GM23338 (cell line): ENCODE measurements at places on chromosomes 7 and 10.

DNA sequence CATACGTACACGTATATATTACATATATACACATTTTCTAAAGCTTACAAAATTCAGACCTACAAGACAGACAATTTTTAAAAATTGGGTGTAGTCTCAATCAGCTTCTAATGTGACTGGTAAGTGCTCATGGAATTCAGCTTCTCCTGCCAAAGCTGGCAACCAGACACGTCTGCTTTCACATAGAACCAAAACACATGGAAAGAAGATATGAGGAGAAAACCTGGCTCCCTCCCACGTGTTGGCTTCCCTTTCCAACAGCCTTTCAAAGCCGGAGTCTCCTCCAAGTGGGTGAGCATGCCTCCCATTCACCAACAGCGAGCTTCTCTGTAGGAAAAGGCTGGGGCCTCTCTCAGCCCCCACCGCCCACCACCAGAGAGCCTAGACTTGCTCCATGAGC is 33.4 kb downstream of the CDCA7L start:
- no peak for DNase-seq
- no peak overlapping the region for H3K27ac ChIP-seq
- no peaks in the 10 kb centered on the region for H3K4me1 ChIP-seq
- H3K4me3 ChIP-seq: no peak overlapping the region

DNA sequence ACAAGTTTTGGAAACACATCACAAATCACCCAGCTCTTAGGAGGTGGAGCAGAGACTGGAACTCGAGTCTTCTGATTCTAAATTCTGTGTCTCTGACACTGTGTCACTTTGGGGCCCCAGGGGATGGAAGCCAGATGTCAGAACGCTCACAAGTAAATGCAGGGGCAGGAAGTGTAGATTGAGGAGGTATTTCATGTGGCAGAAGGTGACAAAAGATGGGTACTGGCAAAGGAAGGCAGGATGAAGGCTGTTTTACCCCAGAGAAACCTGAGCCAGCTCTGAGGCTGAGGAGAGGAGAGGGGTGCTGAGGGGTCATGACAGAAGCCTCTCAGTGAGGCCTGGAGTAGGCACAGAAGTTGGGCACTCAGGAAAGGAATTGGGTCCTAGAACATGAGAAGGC is 6.0 kb upstream of the PURB start:
- no peak for DNase-seq
- H3K4me1 ChIP-seq: no peaks in the 10 kb centered on the region
- no peaks in the 10 kb centered on the region for H3K27me3 ChIP-seq
- no peak overlapping the region for H3K27ac ChIP-seq

- H3K27me3 ChIP-seq: no peaks in the 10 kb centered on the region
- no peak overlapping the region for H3K27ac ChIP-seq
- DNase-seq: no peak
- peaks cover 7% of the 10 kb centered on the region; the same call in 1 of the 2 replicates for H3K4me1 ChIP-seq
Observed at GRCh38 chr10:132578287-132578951, 40.8 kb downstream of the INPP5A start.

- no peak overlapping the region for H3K27ac ChIP-seq
- H3K4me3 ChIP-seq: no peak overlapping the region
- 0 out of 2 replicates have a peak, but pooled peaks cover under 1% of the 10 kb centered on the region for H3K27me3 ChIP-seq
- no peak for DNase-seq
Observed at GRCh38 chr7:151006590-151007300, 15.9 kb downstream of the NOS3 start.

DNA sequence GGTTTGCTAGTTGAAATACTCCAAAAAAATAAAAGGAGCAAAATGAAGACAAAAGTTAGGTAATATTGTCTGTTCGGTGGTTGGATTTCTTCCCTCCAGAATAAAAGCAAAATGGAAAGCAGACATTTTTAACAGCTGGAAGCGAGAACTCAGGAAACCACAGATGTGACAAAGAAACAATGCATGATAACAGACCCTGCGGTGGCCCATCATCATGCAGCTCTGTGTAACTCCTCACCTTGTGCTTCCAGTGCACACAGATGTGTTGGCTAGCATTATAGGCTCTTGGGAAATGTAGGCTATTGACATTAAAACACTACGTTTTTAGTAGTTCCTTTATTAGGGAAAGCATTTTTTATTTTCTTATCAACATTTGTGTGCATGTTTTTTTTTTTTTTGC is 53.9 kb upstream of the ARL4A start:
- H3K4me1 ChIP-seq: no peaks in the 10 kb centered on the region
- no peak overlapping the region for H3K27ac ChIP-seq
- DNase-seq: no peak
- no peaks in the 10 kb centered on the region for H3K27me3 ChIP-seq
- H3K4me3 ChIP-seq: no peak overlapping the region

GRCh38 chr10:51121861-51122260 is 47.6 kb downstream of the PRKG1 start:
- no peak overlapping the region for H3K4me3 ChIP-seq
- H3K27ac ChIP-seq: no peak overlapping the region
- H3K36me3 ChIP-seq: no peaks in the 10 kb centered on the region
- no peaks in the 10 kb centered on the region for H3K27me3 ChIP-seq

GRCh38 chr7:133790911-133791310 is 336.2 kb upstream of the LRGUK start:
- H3K4me1 ChIP-seq: no peaks in the 10 kb centered on the region
- no peaks in the 10 kb centered on the region for H3K36me3 ChIP-seq
- H3K4me3 ChIP-seq: no peak overlapping the region

DNA sequence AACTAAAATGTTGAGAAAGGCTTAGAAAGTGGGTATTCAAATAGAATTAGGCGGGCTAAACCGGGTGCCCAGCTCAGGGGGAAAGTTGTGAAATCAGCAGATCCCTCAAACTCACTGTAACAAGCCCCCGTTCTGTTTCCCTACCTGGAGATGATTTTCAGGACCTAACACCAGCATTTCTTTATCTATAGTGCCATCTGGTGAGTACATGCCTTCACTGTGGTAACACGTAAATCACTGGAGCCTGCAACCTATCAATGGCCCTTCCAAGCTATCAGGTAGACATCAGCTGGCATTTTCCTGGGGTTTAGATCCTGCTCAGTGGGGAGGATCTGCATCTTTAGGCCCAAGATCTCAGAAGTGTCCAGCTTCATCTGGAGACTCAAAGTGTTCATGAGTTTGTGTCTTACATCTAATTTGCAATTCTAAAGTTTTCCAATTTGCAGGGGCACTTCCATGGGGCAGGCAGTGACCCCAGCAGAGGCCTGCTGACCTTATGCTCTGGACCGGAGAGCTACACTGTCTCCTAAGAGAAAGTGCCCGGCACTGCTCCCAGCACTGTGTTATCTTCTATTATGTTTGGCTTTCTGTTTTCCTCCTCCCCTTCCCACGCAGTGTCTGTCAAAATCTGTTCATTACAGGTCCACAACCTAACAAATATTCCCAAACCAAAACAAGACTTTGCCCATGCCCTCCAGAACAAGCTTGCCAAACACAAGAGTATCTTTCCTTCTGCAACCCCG is 132.5 kb downstream of the LSM5 start:
- H3K36me3 ChIP-seq: no peaks in the 10 kb centered on the region
- no peak overlapping the region for H3K4me3 ChIP-seq
- H3K27me3 ChIP-seq: no peaks in the 10 kb centered on the region
- H3K4me1 ChIP-seq: no peaks in the 10 kb centered on the region

DNA sequence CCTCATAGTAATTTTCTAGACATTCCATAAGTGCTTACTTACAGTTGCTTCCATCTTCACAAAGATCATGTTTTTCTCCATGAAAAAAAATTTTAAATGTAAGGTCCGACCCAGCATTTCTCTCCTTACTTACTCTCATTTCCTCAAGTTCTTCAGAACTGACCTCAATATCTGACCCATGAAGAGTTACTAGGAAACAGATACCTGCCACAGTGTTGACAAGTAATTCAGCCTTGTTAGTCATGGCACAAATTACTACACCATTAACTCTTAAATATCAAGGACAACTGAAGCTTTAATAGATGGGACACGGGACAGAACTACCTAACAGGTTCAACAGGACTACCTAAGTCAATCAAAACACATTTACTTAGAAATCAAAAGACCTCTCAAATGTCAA is 316.2 kb downstream of the POM121L12 start:
- no peak for DNase-seq
- no peak overlapping the region for H3K4me3 ChIP-seq
- no peaks in the 10 kb centered on the region for H3K4me1 ChIP-seq
- no peak overlapping the region for H3K27ac ChIP-seq

GRCh38 chr10:34780818-34781380 is 34.2 kb downstream of the PARD3 start:
- DNase-seq: no peak
- no peaks in the 10 kb centered on the region for H3K36me3 ChIP-seq
- no peak overlapping the region for H3K4me3 ChIP-seq
- H3K27ac ChIP-seq: no peak overlapping the region
- peaks cover 32% of the 10 kb centered on the region for H3K4me1 ChIP-seq
